ENCODE measurements at places on chromosomes 2 and 18.

DNA sequence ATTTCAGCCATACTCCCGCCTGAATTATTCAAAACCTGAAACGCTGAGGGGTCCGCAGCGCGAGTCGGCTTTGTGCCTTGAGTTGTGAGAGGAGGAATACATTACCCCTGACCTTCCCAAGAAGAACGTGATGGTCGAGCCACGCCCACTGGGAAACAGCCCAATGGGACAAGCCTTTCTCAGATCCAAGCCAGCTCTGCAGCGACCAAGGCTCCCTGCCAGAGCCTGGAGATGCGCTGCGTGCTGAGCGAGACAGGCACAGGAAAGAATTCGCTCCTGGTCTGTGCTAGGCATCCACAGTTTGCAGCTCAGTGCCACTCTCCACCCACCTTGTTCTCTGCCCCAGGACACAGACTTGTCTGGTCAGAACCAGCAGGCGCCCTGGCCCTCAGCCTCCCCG is 74.1 kb upstream of the GLI2 start:
- no peak for DNase-seq

DNA sequence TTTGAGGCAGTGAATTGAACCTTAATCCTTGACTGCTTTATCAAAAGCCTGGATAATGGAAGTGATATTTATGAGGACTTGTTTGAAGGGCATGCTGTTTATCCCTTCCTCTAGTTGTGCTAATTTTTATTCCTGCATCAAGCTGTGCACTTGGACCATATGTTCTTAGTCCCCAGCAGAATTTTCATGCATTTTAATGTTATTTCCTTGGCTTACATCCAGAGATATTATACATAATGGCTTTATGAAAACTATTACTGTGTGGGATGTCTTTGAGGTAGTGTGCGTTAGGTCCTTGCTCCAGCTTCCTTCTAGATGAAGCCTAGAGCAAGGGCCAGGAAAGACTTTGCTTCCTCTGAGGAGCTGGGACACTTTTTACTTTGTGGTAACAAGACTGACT is 378.4 kb downstream of the LPIN1 start:
- no peak for DNase-seq

GRCh38 chr2:29606104-29607037 is 315.0 kb downstream of the ALK start:
- peak; percentile 78 for DNase-seq

- no peak for DNase-seq
These were observed 100.4 kb upstream of the REG3A start for GRCh38 chr2:79259959-79260358.

- no peak for DNase-seq
These were observed 17.2 kb upstream of the STPG4 start for GRCh38 chr2:47172156-47172921.

GRCh38 chr2:4995466-4995865 is 696.7 kb upstream of the SOX11 start:
- DNase-seq: no peak

DNA sequence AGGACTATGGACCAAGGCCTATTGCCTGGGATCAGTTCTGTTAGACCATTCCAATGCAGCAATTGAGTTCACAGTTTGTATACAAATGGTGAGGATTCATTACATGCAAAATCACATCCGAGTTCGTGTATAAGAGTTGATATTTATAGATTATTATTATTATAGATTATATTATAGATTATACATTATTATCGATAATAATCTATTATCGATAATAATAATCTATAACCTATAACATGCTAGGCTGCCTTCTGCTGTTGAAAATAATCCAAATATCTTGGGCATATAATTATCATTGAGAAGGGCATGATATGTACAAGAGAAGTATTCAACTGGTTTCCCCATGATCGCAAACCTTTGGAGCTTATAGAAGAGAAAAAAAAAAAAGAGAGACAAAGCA is 135.7 kb downstream of the DPP4 start:
- no peak for DNase-seq

DNA sequence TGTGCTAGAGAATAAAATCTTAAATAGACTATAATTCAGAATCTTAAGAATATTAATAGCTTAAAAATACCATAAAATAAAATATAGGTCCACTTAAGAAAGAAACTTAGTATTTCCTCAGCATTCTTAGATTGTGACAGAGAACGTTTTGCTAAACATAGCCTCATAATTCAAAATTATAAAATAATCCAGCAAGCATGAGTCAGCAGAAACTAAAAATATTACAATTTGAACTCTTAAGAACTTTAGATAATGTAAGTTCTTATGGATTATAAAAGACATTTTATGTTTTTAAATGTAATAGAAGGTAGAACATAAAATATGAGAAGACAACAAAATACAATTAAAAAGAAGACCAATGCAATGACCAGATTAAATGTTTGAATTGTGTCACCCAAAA is 164.5 kb upstream of the MC4R start:
- no peak for DNase-seq

DNA sequence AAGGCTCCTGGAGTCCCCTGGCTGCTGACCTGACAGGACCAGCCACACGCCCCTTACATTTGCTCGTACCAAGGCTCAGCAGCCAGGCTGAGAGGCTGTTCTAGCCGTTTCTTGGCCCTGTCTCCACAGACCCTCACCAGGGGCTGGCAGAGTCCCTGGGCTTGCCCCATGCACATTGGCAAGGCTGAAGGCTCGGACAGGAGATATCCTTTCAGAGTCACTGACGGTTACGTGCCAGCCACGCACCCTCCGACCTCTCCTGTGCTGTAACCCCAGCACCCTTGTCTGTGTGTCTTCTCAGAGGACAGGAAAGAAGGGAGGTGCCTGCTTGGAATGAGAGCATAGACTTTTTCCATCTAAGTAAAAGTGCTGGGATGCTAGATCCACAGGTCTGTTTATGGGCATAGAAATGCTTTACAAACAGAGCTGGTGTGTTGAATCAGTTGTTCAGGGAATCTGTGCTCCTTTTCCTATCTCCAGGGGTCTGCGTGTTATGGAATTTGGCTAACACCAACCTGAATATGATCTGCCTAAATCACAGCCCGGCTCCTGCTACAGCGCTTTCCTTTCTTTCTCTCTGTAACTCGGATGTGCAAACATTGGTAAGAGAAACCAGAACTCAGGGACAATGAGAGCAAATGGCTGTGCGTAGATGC is 41.0 kb downstream of the COPS8 start:
- DNase-seq: no peak

GRCh38 chr2:233341296-233341695 is 13.0 kb upstream of the DGKD start:
- no peak for DNase-seq

DNA sequence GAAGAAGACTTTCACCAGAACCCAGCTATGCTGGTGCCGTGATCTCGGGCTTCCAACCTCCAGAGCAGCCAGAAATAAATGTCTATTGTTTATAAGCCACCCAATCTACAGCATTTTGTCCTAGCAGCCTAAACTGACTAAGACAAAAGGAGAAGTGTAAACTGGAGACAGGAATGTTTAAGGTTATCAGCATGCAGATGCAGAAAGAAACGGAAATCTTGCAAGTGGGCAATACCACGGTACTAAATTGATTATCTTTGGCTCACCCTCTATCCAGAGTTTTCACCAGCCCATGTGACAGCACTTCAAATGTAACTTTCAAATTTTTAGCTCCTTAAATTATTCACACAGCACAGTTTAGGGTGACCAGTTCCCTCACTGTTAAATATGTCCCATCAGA is 5.7 kb upstream of the CAPN14 start:
- DNase-seq: no peak

DNA sequence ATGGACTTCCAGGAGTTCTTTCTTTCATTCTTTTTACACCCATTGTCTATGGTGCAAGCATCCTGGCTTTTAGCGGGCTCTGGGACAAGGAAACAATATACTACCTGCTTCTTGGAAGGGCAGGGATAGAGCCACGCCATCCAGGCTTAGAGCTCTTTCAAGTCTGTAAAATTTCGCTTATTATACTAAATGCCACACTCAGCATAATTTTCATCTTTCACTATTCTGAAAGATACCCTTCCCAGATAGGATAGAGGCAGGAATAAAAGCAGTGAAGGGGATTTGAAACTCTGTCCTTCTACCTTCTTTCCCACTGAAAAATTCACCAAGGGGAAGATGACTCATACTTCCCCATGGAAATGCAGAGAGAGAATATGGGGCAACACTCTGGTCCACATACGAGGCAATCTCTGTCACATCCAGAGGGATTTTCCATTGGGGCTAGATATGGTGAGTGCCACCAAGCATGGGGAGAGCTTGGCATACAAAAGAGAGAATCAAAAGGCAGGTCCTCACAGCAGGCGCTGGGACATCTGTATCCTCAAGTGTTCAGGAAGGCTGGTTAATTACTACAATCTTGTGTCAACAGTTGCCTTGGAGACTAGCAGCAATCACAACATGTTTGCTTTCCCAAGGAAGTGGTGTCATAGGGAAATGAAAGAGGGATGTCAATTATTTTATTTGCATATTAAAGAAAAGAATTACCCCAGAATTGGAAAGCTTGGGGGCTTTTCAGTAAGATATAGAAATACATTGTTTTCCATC is 127.6 kb downstream of the TDRD15 start:
- DNase-seq: no peak

GRCh38 chr2:12429779-12430406 is 286.8 kb upstream of the TRIB2 start:
- no peak for DNase-seq

- no peak for DNase-seq
These were observed 39.6 kb downstream of the ASB1 start for GRCh38 chr2:238466243-238466756.

DNA sequence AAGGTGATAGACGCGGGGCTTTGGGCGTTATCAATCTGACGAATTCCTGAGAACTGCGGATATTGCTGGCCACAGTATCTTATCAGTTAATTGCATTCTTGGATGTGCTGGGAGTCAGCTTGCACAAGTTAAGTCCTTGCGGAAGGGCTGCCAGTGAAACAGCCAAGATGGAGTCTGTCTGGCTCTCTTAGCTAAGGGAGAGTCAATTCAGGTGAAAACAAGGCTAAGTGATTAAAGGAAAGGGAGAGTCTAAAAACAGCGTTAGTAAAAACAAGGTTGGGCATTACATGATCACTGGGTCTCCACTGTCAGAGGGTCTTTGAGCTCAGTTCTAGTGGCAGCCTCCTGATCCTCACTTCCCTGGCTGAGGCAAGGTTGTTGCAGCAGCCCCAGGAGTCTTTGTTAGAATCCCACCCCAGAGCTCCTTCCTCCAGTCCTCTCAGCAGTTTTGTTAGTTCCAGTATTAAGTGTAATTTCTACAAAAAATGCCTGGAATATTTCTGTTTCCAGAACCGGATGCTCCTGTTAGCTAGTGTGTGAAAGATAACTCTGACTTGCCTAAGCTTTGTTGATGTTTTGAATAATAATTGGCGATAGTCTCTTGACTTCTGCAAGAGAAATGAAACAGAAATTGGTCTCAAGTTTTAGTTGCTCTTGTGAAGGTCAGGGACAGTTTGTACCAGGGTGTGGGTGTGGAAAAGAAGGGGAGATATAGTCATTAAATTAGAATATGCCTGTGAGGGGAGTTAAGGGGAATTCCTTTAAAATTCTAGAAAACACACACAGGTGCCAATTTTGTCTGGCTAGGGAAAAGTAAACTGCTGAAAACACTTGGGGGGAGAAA is 10.6 kb downstream of the CFLAR start:
- no peak for DNase-seq

DNA sequence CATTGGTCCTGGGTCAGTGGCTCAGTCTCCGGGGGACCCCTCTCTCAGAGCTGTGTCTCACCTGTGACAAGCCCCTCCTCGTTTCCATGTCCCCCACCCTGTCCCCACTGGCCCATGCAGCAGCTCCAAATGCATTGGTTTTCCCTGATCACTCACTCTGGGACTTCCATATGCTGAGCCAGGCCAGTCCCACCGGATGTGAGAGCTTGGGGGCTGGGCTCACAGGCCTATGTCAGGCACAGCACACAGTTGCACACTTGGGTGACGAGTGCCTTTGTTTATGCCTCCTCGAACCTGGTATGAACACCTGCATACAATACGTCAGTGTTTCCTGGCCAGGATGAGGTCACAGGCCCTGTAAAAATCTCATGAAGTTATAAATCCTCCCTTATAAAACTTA is 232.5 kb downstream of the TFCP2L1 start:
- no peak for DNase-seq

DNA sequence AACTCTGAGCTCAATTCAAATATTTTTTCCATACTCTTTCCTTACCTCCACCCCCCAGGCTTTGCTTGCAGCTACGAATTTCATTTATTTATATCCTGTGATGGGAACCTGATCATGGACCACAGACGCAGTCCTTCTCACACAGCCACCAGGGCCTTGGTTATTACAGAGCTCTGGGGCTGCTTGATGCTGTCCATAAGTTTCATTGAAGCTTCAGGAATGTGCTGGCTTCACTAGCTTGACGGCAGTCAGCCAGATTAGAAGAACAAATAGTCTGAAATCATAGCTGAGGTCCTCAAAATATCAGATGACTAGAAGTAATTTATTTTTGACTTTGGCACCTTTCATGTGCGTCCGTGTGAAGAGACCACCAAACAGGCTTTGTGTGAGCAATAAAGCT is 104.9 kb downstream of the VWA3B start:
- DNase-seq: no peak

- no peak for DNase-seq
These were observed 16.2 kb upstream of the TMEM178A start for GRCh38 chr2:39649511-39649910.

- DNase-seq: no peak
These were observed 43.2 kb downstream of the ATIC start for GRCh38 chr2:215354771-215355695.

DNA sequence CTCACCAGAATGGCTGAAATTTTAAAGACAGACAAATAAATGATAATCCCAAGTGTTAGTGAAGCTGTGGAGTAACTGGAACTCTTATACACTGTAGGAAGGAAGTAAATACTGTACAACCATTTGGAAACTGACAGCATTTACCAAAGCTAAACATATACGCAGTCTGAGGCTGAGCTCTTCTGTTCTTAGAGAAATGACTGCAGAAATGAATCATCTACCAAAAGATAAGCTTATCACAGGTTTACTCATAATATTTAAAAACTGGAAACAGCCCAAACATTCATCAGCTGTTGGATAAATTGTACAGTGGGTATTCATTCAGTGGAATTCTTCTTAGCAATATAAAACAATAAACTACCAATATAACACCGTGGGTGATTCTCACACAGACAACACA is 218.2 kb upstream of the RAB12 start:
- no peak for DNase-seq

DNA sequence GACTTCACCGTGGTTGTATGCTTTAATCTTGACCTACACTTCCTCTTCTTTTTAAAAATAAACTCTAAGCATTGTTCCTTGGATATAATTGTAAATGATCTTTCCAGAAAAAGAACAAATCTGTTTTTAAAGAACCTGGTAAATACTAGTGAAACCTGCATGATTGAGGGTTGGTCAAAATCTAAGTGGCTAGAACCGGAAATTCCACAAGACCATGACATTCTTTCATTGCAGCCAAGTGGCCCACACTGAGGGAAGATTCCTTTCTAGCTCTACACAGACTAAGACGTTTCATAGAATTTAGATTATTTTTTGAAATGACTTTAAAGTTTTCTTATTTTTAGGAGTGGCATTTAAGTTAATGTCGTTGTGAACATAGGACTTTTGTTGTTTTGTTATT is 356.7 kb downstream of the NYAP2 start:
- no peak for DNase-seq
